ENCODE measurements at places on chromosomes 2 and 18. TPM values are rescaled to one million over a fixed set of nuclear protein-coding genes. Genes with fewer than 3 reads are reported as not detected.

DNAJC10 gene
- 78.0 TPM for total RNA-seq

COL4A3 gene
- total RNA-seq = 0.94 TPM

TRIM43 gene
- 0.66 TPM for total RNA-seq

UGT1A4 gene
- total RNA-seq = 0.09 TPM

CHRNA1 gene
- total RNA-seq = 2.2 TPM

FARSB gene
- 13.5 TPM for total RNA-seq

LYPD6 gene
- total RNA-seq = 0.38 TPM

RIT2 gene
- not detected for total RNA-seq

FOSL2 gene
- total RNA-seq = 6.0 TPM

PTPN2 gene
- 155 TPM for total RNA-seq

SLC19A3 gene
- total RNA-seq = 0.57 TPM

IL18R1 gene
- 7.5 TPM for total RNA-seq

MYO1B gene
- total RNA-seq = 26.5 TPM

LIMS1 gene
- 27.1 TPM for total RNA-seq

Measured in thymus (tissue), 14 donors.